ENCODE measurements at places on chromosomes 11 and 22.

DNA sequence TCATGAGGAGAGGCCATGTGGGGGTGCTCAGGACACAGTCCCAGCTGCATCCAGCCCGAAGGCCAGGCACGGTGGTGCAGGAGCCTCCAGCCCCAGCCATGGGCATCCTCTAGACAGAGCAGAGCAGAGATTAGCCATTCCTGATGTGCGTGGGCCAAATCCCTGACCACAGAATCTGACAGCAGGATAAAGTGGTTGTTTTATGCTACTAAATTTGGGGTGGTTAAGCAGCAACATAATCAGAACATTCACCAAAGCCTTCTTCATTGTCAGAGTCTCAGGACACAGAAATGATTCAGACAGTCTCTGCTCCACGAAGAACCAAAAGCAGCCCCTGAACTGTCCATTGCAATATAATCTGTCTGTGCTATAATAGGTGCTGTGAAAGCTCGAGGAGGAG is 19.7 kb downstream of the RASD2 start:
- DNase-seq: no peak

DNA sequence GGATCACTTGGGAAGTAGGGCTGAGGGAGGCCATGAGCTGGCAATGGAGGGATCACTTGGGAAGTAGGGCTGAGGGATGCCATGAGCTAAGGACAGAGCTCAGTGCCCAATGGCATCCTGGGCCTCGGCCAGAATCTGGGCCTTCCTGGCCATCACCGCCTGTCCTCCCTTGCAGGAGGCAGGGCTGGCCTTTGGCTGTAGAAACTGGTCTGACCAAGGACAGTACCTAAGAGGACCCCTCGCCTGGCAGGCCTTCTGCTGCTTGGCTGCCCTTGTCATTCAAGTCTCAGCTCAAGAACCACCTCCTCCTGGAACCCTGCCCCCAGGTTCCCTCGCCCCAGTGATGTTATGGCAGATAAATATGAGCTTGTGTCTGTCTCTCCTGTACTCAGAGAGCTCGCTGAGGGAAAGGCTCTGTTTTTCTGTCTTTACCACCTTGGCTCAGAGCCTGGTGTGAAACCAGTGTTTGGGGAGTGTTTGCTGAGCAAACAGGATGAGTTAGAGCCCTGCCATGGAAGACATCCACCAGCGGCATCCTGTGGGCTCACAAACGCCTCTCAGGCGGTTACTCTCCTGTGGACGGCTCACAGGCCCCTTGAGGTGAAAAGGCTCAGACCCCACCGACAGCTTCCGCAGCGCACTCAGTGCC is 19.3 kb upstream of the RASL10A start:
- peak; percentile 30 for DNase-seq

DNA sequence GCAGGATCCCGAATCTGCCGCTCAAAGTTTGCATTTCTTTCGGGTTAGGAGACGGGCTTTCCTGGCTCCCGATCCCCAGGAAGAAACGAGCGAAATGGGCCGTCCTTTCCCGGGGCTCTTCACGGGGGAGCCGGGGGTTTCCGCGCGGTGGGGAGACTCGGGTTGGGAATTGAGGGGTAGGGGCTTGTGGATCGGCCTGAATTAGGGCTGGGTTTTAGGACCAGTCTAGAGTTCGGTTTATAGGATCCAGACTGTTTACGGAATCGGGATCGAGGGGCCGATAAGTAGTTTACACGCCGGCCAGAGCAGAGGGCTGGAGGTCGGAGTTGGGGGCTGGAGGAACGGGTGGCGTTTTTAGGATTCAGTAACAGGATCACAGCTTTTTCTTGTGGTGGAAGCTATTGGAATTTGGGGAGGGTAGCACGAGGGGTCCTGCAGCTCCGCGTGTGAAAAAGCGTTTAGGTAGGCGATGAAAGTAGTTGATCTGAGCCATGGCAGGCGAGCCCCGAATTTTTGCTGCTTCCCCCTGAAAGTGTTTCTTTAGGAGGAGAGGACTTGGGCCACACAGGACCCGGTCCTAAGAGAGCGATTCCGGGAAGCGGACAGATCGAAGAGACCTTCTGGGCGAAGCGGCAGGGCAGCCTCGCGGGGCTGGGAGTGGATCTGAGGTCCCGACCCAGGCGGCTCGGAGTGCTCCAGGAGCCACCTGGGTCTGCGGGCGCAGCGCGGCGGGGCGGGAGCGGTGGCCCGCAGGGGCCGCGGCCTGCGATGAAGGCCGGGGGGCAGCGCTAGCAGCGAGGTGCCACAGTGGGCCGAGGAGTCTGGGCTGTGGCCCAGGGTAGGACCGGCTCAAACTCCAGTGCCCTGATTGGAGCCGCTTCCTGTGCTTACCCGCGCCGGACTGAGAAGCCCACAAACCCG is 1.6 kb downstream of the PKNOX2 start:
- no peak for DNase-seq

- no peak for DNase-seq
Observed at GRCh38 chr22:28146401-28147314, 227.6 kb upstream of the PITPNB start.

DNA sequence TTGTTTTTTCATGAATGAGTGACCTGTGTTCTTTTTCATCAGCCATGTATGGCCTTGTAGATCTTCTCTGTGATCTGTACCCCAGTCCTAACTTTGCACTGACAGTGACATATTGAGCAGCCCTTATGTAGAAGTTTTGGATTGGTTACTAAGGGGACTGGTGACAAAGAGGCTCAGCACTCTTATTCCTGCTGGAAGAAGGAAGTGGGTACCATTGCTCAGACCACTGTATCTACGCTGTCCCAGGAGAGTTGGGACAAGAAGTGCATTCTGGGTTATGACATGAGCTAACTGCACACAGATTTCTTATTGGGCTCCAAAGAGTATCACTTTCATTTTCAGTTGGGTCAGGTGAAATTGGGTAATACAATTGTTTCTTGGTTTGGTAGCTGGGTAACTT is 107.8 kb upstream of the RASSF10 start:
- no peak for DNase-seq

DNA sequence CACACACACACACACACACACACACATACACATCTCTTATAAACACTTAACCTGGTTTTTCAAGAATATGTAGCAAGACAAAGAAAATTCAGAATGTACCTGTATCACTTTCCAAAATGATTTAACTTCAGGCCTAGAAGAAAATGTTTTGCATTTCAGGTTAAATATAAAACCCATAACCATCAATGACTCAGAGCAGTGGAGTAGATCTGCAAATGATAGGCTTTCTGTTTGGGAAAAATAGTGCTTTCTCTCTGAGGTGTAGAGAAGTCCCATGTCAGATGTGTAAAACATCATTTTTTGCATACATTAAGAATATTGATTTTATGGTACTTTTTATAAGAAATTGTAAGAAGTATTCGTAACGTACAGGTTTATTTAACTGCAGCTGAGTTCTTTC is 116.9 kb downstream of the STK33 start:
- no peak for DNase-seq

DNA sequence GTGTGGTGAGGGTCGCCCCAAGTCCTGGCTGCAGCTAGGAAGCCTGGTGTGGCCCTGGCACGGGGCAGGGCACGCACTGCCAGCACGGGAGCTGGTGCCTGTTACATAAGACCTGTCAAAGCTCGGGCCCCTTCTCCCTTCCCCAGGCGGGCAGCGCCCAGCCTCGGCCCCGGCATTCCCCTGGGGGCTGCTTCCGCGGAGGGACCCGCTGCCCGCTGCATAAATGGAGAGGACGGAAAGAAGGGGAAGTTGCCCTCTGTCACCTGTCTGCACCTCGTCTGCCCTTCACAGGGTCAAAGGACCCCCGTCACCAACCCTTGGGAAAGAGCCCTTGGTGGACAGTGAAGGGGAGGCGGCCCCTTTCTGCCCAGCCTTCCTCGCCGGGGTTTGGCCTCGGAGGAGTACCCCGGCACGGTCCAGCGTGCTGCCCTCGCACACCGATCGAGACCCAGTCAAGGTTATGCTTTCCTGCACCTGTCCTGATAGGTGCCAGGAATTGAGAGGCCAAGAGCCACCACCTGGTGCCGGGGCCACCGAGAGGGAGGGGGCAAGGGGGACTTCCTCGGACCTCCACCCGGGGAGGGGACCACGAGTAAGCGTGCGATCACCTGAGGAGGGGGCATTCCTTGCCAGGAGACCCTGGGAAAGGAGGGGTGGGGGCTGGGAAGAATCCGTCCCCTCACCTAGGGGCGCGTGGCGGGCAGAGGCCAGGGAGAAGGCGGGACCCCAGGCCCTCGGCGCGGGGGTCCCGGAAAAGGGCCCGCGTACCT is 16.8 kb upstream of the MFRP start:
- DNase-seq: no peak

DNA sequence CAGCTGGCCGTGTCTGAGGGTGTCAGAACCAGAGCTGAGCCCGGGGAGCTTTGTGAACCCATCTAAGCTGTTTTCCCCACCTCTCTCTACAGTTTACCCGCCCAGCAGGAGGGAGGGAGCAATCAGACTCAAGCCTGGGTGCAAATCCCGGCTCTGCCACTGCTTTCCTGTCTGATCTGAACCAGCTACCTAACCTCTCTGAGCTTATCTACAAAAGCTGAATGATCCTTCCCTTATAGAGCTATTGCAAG is 252 bp downstream of the APOL2 start:
- DNase-seq: no peak

GRCh38 chr11:125750629-125751028 is 4.5 kb downstream of the PATE1 start:
- no peak for DNase-seq

GRCh38 chr11:72930008-72930407 is 115.8 kb downstream of the ATG16L2 start:
- DNase-seq: no peak

- no peak for DNase-seq
Observed at GRCh38 chr22:47278655-47279054, 516.2 kb downstream of the TBC1D22A start.

- DNase-seq: no peak
Observed at GRCh38 chr11:126129727-126130671, 67.3 kb upstream of the CDON start.

DNA sequence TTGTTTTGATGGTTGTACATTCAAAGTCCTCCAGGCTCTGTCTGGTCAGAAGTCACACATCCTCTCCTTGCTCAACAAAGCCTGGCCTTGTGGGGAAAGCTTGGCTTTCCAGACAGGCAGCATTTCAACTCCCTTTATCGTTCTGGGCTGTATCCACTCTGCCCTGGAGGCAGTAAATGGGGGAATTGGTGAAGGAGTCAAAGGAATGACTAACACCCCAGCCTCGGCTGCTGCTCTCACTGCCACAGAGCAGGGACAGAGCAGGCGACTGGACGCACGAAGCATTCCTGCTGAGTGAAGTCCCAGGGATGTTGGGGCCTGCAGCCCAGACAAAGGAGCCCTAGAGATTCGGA is 52.8 kb downstream of the WNT11 start:
- no peak for DNase-seq

DNA sequence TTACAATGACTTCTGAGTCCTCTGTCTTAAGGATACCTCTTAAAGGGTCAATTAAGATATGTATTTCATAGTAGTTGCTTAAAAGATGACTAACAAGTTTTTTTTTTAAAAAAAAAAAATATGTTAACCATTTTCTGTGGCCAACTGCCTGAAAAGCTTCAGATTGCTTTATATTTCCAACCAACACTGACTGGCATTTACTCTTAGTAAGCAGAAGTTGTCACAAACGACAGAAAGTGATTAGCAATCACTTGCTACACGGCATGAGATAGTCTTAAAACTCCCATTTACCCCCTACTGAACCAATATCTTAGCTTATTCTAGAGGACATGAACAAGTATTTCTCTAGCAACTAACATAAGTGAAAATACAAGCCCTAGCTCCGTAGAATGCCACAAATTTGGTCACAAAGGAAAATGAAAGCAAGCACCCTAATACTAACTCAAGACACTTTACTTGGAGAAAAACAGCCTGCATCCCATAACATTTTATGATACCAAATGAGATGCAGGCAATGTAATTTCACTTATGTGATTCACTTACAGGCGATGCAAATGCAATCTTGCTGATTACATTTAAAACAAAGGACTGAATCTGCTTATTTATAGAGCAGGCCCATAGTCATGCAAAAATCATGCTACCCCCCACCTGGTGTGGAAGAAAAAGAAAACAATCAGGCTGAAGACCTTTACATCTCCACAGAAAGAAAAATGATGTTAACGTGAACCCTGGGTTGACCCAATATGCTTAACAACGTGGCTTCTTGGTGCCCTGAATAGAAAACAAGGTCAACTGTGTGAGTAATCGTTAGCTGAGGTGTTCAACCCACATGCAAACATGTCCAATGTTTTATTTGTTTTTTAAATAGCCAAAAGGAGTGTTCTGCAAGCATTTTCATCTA is 25.7 kb downstream of the MPPED2 start:
- no peak for DNase-seq

GRCh38 chr11:110755941-110756340 is 43.7 kb upstream of the ARHGAP20 start:
- no peak for DNase-seq

GRCh38 chr11:110286298-110287040 is 9.9 kb downstream of the RDX start:
- no peak for DNase-seq

DNA sequence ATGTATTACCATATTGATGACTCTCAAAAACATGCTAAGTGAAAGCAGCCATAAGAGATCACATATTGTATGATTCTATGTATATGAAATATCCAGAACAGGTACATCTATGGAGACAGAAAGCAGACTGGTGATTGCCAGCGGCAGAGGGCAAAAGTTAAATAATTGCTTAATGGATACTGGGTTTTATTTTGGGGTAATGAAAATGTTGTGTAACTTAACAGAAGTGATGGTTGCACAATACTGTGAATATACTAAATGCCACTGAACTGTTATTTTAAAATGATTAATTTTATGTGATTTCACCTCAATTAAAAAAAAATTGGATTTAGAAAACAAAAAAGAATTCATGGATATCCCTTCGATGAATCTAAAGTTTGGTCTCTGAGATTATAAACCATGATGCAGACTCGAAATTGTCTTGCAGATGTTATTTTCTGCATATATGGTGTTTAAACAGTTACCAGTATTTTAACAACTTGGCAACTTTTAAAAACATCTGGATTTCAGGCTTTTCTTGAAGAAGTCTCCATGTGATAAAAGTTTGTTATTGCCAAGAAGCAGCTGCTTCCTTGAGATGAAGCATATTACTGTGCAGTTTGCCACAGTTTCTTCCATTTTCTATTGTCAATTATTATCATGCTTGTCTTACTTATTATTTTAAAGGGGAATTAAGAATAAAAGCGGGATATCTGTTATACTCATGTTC is 38.1 kb downstream of the LARGE2 start:
- DNase-seq: no peak

- DNase-seq: no peak
Observed at GRCh38 chr11:76217653-76218160, 11.4 kb upstream of the WNT11 start.

DNA sequence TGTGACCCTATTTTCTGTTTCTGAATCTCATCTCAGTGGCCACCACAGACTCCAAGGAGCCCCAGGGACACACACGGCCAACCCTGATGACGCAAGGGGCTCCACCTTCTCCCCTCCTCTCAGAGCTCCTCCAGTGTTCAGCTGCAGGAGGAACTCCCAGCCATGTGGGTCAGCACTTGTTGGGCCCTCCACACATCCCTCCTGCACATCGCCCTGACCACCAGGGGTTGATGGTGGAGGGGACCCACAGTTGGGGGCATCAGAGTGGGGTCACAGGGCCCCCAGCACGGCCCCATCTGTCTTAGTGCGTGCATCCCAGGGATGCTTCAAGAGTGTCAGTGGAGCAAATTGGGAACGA is 499.6 kb downstream of the BRD1 start:
- no peak for DNase-seq

- no peak for DNase-seq
Observed at GRCh38 chr11:106625566-106625965, 392.7 kb downstream of the GUCY1A2 start.

All from occipital lobe (tissue), 3 donors.